Hematopoietic multipotent progenitor cell treated with erythropoietin and hydrocortisone succinate and interleukin-3 and kit ligand, for 17 days (in vitro differentiated cells): ENCODE measurements at places on chromosomes 4 and X.
A peak's percentile ranks its signal among the peaks of the same experiment; 100 is the strongest.

GRCh38 chrX:24890677-24891076 lies 125.1 kb downstream of the ARX start:
- no peak for DNase-seq

DNA sequence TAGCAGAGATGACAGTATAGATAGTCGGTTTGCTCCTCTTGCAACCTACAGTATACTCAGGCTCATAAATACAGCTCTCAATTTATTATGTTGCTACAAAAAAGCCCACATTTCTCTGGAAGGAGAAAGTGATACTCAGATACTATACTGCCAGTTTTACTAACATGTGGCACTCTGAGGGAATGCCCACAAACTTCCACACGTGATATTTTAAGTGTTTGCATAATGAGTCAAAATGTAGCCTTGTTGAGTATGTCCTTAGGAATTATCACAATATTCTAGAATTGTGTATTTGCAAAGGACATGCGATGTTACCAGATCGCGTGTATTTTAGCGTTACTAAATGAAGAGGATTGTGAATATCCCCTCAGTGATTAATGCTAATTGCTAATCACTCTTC lies 929.1 kb downstream of the STIM2 start:
- DNase-seq = no peak

DNA sequence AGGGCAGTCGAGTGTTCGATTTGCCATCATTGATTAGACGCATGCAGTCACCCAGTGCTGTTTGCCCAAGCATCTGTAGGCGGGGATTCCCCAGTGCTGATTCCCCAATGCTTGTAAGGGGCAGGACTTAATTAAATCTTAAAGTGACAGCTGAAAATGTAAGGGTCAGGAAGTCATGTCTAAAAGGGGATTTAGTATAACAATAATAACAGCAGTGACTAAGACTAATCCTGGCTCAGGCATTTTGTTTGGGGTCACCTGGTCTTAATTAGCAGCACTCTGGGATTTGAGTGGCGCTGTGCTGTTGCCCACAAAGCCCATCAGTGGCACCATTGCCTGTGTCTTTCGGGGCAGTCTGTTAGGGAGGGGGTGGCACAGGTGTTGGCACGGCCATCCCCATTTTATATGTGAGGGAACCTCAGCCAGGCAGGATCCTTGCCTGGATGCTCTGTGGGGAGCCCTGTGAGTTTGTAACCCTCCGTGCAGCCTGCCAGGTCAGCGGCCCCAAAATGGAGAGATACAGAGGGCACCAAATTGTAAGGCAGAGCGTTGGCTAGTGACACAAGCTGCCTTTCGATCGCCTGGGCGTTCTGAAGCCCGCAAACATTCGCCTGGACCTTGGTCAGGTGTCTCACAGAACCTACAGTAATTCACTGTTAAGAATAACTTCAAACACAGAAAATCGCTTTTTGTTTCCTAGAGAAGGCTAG lies 146.7 kb downstream of the TBL1X start:
- no peak for DNase-seq

GRCh38 chr4:56410247-56411062 lies 23.2 kb upstream of the AASDH start:
- DNase-seq = peak; percentile 58

DNA sequence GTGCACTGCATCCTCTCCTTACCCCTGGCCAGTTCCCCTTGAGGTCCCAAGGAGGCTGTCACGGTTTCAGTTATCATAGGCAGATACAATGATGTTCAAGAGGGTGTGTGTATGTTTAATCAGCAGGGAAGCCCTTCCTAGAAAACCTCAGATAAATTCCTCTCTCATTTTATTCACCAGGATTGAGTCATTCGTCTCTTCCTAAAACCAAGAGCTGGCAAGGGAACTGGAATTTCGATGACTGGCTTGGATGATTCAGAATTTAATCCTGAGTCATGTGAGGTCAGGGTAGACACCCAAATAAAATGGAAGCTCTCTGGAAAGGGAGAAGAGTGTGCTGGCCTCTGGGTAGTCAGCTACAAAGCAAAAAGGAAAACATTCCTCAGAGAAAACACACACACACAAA lies 106.2 kb upstream of the RAPGEF2 start:
- DNase-seq = peak; percentile 39

DNA sequence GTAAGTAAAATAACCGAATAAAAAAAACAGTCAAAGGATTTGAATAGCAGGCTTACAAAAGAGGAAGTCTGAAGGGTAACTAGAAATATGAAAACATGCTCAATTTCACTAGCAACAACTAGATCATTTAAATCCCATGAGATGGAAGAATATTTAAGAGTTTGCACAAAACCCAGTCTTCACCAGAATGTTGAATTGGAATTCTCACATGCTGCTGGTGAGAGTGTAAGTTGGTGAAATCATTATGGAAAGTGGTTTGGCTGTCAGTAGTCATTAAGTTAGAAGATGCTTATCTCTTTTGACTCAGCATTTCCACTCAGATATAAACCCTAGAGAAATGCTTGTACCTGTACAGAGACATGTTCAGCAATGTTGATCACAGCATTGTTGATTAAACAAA lies 110.1 kb downstream of the PGRMC2 start:
- DNase-seq = no peak

GRCh38 chr4:168664242-168664891 lies 167.5 kb downstream of the PALLD start:
- no peak for DNase-seq

DNA sequence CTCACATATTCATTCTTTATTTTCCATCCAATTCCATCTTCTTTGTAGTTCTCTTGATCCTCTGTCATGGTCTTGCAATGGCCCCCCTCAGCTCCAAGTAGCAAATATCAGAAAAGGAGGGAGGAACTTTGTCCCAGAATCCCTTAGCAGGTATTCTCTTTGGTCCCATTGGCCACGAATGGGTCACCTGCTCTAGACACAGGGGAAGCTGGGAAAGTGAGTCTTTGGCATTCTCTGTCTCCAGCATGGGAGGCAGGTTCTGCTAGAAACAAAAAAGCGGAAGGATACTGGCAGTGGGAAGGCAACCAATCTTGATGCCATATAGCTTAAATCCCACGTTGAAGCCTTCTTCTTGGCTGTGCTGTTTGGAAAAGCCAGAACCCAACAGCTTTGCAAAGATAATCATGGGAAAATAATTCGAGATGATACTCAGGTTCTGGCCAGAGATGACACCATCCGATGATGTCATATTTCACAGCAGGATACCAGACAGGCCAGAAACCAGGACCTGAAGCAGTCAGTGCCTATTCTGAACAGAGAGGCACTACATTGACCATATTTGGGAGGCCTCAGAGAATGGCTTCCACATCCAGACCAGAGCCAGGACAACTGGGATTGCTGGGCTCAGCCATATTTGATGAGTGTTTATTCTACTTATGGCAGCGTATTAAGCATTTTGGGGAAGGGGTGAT lies 110.4 kb upstream of the ATXN3L start:
- no peak for DNase-seq

DNA sequence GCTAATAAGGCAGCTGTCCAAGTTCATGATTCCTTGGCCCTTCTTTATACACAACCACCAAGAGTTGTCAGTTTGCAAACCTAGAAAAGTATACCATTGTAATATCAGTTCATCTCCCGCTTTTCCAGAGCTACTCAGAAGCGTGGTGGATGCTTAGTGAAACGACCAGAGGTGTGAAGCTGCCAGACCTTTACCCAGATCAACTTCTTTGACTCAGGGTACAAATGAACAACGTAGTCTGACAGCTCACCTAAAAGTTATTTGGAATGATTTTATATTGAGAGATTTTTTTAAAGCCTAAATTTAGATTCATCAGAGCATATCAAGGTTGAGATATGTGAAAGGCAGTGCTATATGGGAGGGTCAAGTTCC lies 169.7 kb downstream of the CBR4 start:
- no peak for DNase-seq

GRCh38 chr4:46909078-46909477 lies at the start of gene COX7B2:
Gene COX7B2, minus strand, starts transcription at chr4:46909245. Its CDS starts 174,053 bp downstream, at chr4:46735192.
- DNase-seq = no peak

GRCh38 chrX:72108666-72109065 lies 23.0 kb downstream of the RTL5 start:
- DNase-seq = no peak

GRCh38 chr4:13558881-13559280 lies 14.6 kb upstream of the NKX3-2 start:
- DNase-seq = no peak

- no peak for DNase-seq
Observed at GRCh38 chrX:50180073-50180940, 20.5 kb downstream of the AKAP4 start.

DNA sequence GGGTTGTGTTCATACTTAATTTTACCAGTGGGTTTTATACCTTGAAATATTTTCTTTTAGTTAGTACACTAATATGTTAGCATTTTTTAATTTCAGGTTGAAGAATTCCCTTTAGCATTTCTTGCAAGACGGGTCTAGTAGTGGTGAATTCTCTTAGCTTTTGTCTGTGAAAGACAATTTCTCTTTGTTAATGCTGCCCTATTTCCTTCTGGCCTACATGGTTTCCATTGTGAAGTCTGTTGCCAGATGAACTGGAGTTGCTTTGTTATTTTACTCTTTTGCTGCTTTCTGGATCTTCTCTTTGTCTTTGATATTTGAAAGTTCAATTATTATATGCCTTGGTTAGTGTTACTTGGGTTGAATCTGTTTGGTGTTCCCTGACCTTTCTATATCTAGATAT lies 25.0 kb upstream of the MTHFD2L start:
- DNase-seq = no peak

- DNase-seq = no peak
Observed at GRCh38 chr4:122548452-122548851, 72.4 kb downstream of the IL21 start.

GRCh38 chr4:37662861-37663390 lies 23.2 kb downstream of the RELL1 start:
- DNase-seq = no peak

- no peak for DNase-seq
Observed at GRCh38 chrX:153966841-153967535, 4.6 kb downstream of the HCFC1 start.

DNA sequence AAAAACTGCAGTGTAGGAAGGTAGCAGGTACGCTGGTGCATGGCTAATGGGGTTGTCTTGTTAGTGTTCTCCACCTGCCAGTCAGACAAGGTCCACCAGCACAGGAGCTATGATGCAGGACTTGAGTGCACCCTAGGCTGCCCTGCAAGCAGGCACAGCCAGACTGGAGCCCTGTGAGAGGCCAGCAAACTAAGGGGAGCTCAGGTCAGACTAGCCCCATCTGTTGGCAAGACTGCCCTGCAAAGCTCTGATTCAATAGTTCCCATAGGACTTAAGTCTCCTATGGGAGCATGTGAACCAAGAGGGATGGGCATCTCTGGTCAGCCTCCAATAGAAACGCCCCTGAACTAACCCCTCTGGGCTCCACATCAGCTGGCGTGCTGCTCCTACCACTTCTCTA lies 1307.3 kb downstream of the C4orf33 start:
- no peak for DNase-seq

DNA sequence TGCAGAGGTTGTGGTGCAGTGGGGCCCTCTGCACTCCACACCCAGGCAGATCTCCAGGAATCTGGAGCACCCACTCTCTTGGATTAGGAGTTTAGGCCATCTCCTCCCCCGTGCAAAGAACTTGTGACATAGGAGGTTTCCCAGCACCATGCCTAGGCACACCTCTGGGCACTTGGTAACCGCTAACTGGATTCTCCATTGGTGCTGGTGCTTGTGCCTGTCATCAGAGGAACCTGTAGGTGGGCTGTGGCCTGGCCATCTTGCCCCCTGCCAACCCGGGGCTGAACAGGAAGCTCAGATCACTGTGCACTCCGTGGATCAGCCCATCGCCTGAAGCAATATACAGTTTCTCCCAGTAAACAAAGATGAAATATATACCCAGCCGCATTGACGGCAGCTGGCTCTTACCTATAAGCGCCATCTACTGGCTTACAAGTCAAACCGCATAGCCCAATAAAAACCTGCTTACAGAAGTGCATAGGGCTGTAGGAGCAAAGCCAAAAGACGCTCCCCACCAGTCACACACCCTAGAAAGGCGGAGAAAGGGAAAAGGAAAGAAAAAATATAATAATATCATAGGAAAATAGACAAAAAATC lies 19.1 kb upstream of the TEX13B start:
- DNase-seq = peak; percentile 4

- no peak for DNase-seq
Observed at GRCh38 chrX:127177966-127178365, 358.4 kb downstream of the PRR32 start.

- DNase-seq = no peak
Observed at GRCh38 chrX:105477351-105477750, 256.9 kb upstream of the TEX13A start.

- DNase-seq = no peak
Observed at GRCh38 chr4:124974152-124974551, 261.6 kb upstream of the ANKRD50 start.

- DNase-seq = no peak
Observed at GRCh38 chr4:113328514-113328913, 279.1 kb downstream of the ANK2 start.

DNA sequence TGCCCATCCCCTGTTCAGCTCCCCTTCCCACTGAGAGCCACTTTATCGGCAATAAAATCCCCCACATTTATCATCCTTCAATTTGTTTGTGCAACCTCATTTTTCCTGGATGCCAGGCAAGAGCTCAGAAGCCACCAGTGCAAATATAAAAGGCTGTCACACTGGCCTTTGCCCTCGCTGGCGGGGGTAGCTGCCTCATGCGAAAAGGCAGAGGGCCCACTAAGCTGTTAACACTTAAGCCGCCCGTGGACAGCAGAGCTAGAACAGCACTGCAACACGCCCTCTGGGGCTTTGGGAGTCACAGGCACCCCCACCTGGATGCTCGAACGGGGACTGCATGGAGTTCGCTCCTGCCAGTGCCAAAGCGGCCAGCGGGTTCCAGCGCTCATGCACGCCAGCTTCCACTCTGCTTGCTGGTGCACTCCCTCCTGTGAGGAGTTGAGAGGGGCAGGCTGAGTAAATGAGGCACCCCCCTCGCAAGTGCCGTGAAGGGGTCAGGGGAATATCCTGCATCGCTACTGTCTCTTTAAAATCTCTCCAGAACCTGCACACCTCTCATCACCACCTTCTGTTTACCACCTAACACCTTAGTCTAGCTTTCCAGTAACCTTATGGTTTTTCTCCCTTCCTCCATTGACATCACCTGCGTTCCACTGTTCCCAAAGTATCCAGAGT lies 99.5 kb downstream of the SORBS2 start:
- no peak for DNase-seq

- DNase-seq = no peak
Observed at GRCh38 chr4:85901500-85901899, 426.6 kb downstream of the ARHGAP24 start.

DNA sequence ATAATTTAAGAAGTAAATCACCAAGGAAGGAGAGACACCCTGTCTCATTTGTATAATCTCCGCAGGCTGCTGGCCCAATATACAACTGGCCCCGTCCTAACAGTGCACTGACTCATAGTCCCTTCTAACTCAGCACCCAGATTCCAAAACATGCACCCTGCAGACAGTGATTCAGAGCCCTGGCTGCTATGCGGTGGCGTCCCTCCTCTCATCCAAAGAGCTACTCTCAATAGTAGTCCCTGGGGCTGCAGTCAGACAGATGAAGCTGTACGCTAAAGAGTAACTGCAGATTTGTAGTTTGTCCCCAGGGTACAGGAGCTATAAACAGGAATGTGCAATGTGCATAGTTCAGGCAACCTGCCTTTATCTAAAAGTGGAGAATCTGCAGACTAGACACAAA lies 23.0 kb downstream of the GABRA3 start:
- DNase-seq = no peak
